ENCODE measurements at places on chromosomes 12 and 14.

DNA sequence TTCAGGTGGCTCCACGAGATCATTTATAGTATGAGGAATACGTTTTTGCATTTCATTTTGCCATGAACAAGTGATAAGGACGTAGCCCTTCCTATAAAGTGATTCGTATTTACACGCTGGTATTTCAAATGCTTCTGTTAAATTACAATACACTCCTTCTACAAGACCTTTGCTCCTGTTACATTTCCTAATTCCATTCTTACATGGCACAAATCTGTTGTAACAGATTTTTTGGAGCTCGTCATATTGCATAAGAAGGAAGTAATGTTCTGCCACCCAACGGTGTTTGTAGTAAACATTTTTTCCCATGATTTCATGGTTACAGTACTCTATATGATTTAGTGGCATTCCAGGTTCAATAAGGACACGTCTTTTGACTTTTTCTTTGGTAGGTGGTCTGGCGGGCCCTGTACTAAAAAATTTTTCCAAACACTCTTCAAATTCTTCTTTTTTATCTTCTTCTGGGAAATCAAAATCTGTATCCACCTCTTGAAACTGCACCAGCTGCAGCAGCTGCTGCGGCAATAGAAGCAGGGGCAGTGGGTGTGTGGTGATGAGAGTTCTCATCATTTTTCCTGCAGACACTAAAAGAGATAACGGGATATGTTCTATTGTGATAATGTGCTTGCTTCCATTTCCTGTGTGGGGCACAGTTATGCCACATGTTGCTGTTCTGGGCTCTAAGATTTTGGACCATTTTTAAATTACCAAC is 4.2 kb downstream of the RNASE9 start:
- no peak for DNase-seq

- no peak for DNase-seq
These were observed 68.0 kb downstream of the RNF34 start for GRCh38 chr12:121467638-121468498.

- no peak for DNase-seq
These were observed 56.1 kb downstream of the ESR2 start for GRCh38 chr14:64238049-64238448.

GRCh38 chr12:1443421-1444141 is 150.8 kb downstream of the FBXL14 start:
- DNase-seq = no peak

- no peak for DNase-seq
These were observed 76.1 kb downstream of the SAMD4A start for GRCh38 chr14:54642801-54643695.

DNA sequence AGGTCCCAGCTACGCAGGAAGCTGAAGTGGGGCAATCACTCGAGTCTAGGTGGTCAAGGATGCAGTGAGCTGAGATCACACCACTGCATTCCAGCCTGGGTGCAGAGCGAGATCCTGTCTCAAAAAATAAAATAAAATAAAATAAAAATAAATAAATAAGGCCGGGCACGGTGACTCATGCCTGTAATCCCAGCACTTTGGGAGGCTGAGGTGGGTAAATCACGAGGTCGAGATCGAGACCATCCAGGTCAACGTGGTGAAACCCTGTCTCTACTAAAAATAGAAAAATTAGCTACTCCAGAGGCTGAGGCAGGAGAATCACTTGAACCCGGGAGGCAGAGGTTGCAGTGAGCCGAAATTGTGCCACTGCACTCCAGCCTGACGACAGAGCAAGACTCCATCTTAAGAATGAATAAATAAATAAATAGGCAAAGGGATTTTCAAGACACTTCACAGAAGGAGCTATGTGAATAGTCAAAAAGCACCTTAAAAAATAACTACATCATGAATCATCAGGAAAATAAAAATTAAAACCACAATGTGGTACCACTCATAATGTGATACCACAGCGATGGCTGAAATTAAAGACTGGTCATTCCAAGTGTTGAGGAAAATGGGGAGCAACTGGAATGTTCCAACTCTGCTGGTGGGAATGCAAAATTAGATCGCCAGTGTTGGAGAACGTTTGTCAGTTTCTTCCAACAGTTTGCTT is 92.9 kb upstream of the TBX3 start:
- no peak for DNase-seq

DNA sequence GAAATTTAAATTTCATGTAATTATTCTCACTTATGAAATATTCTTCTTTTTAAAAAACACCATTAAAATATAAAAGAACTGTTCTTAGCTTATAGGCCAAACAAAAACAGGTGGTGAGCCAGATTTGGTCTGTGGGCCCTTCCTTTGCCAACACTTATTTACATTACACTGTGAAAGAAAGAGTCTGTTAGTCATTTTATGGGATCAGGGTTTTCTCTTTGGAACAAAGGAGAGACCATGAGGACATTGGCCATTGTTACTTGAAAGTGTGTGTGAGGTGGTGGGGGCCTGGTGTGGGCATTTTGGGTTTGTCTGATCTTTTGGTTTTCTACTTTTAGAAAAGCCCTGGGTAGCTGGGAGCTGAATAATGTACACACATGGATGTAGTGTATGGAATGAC is 62.7 kb downstream of the TTC6 start:
- no peak for DNase-seq

Measured in NCI-H510A (cell line).